ENCODE measurements at places on chromosomes 6 and 20.

- no peak for DNase-seq
Observed at GRCh38 chr6:6826095-6826901, 237.8 kb downstream of the LY86 start.

- DNase-seq, result no peak
Observed at GRCh38 chr6:137043710-137044365, 927 bp downstream of the IL20RA start.

- no peak for DNase-seq
Observed at GRCh38 chr6:163585932-163586437, 171.5 kb downstream of the QKI start.

DNA sequence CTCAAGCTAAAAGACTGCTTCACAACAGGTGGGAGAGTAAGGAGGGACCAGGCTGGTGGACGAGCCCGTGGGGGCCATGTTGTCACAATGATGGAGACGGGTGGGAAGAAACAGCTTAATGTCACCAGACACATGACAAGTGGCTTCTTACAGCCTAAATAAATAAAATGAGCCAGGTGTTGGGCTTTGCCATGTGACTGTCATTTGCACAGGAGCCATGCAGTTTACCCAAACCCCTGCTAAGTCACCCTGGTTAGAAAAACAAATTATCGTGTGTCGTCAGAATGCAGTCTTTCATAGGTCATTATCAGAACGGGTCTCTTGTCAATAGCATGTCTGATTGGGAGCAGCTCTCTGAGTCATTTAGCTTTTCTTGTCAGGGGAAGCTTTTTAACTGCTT, 18.5 kb downstream of the BTBD3 start:
- no peak for DNase-seq

DNA sequence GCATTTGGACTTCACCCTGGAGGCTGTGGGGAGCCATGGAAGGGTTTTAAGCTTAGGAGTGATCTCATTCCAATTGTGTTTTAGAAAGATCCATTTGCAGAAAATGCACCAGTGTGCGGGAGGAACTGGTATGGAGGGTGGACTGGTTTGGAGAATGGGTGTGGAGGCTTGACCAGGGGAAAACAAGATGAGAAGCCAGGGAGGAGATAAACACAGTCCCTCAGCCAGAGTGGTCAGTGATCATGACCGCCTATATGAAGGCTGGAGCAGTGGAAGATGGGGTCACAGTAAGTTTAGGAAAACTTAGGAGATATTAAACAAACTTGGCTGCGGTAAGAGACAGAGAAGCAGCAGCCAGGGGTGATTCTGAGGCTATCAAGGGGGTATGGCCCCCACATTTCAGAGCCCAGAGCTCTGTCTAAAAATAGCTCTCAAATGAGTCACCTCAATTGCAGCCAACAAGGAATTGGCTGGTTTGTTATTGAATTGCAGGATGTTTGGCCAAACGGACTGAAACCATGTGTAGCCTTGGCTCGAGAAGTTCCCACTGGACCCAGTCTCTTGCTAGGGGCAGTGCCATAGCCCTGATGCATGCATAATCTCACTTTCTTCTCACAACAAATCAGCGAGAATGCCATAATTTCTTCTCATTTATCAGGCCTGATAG, 159.9 kb upstream of the TOP1 start:
- DNase-seq, result no peak

GRCh38 chr6:28208111-28208659, 16.9 kb upstream of the ZSCAN9 start:
- no peak for DNase-seq

GRCh38 chr6:47677381-47678100, 20.8 kb upstream of the ADGRF4 start:
- no peak for DNase-seq

GRCh38 chr6:16511040-16511660, 250.1 kb downstream of the ATXN1 start:
- no peak for DNase-seq

DNA sequence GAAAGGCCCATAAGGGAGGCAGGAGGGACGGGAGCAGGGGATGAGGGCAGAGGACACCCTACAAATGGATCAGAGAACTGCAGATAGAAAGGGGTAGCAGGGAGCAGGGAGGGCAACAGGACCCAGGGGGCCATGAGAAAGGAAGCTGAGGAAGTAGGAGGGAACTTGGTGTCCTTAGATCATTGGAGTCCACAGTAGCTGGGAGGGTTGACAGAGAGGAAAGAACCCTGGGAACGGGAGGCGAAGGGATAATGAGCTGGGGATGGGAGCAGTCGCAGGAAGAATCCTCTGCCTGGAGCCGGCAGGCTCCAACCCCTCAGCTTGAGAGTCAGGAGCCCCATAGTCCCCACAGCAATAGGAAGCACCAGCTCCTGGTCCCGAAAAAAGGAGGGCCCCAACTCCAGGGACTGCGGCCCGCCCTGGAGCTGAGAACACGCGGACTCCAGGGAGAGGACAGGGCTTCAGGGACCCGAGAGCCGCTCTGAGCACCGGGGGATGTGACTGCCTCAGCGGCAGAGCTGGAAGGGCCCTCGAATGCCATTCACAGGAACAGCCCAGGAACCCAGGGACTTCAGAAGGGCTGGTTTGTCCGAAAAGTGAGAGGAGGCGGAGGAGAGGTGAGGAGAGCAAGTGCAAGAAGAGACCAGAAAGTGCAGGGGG, 32.7 kb downstream of the HLA-A start:
- no peak for DNase-seq
